ENCODE measurements at places on chromosomes 7 and 10. TPM values are rescaled to one million over a fixed set of nuclear protein-coding genes. Genes with fewer than 3 reads are reported as not detected.

- no peaks in the 10 kb centered on the region for H3K36me3 ChIP-seq
- H3K27me3 ChIP-seq: peaks cover 6% of the 10 kb centered on the region
- no peak for DNase-seq
- no peaks in the 10 kb centered on the region for H3K4me1 ChIP-seq
Measured at GRCh38 chr10:118255355-118255754, 86.8 kb downstream of the FAM204A start.

GRCh38 chr7:143216151-143216550 is 5.7 kb upstream of the TAS2R40 start:
- H3K27me3 ChIP-seq: peaks cover 4% of the 10 kb centered on the region
- H3K4me1 ChIP-seq: no peaks in the 10 kb centered on the region
- H3K4me3 ChIP-seq: no peak overlapping the region
- no peak overlapping the region for H3K27ac ChIP-seq
- DNase-seq: no peak
- H3K36me3 ChIP-seq: no peaks in the 10 kb centered on the region

DNA sequence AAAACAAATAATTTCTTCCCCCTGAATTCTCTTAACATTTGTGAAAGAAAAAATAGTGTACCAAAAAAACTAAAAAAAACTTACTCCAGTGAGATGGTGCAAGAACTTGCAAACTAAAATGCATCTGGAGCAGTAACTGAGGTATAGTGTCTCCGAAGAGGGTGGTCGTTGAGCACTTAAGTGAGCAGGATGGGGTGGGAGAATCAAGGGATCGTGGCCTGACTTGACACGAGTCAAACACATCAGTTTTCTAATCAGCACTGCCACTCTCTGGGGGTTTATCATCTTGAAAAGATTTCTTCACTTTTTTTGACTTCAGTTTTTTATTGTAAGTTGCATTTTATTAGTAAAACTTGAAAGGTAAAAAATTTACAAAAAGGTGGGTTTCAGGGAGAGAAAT is 2.5 kb downstream of the ZNF273 start:
- no peak overlapping the region for H3K27ac ChIP-seq
- DNase-seq: no peak
- H3K4me1 ChIP-seq: peaks cover 6% of the 10 kb centered on the region

DNA sequence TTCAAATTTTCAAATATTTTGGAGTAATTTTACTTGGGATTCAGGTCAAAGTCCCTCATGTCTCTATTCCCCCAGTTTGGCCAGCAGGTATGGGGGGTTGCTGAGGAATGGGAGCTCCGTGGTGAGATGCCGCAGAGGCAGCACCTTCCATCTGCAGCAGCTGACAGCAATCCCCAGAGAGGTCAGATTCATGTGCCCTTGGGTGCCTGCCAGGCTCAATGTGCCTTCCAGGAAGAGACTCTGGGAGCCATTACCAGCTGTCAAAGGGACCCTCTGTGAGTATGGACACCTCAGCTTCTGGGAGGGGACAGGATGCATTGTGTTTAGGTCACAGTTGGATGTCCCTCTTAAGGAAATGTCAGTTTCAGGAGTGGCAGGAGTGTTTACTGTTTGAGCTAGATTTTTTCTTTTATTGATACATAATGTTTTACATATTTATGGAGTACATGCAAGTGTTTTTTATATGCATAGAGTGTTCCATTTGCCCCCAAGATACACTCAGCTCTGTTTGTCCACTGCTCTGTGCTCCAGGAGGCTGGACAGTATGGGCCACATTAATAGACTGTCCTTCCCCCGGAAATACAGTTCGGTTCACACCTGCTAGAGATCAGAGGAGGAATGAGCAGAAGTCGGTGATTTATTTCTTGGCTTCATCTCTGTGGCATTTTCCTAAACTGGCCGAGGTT is 75.3 kb upstream of the GRB10 start:
- H3K27ac ChIP-seq: no peak overlapping the region
- H3K4me1 ChIP-seq: no peaks in the 10 kb centered on the region

DNA sequence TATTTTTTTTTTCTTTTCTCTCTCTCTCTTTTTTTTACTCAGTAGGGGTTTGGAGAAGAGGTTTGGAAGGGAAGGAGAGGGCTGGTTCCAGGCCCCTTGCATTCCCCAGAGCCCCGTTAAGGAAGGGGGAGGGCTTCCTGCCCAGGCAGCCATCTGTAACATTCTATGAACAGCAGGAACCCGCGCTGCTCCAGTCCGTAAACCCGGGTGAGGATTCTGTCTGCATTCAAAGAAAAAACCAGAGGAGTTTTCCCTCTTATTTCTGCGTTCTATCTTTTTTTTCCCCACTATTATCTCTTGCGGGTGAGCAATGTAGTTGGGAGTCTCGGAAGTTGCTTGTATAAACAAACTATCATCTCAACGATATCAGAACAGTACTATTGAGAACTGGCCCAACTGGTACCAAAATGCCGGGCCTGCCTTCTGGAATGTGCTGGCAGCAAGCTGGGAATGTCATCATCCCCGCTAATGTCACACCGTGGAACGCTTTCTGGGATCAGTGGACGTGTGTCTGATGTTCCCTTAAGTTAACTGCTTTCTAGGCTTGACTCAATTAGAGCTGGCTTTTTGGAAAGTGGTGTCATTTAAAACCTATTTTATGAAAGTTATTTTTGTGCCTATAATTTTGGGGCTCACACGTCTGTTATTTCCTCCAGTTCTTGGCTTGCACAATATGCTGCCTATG is 153.1 kb upstream of the MEOX2 start:
- peak overlapping the region; percentile 57 for H3K27ac ChIP-seq
- peak; percentile 66 for DNase-seq
- no peaks in the 10 kb centered on the region for H3K36me3 ChIP-seq
- H3K4me1 ChIP-seq: no peaks in the 10 kb centered on the region

- H3K27ac ChIP-seq: no peak overlapping the region
- no peaks in the 10 kb centered on the region for H3K36me3 ChIP-seq
- no peaks in the 10 kb centered on the region for H3K27me3 ChIP-seq
- peak; percentile 75 for DNase-seq
- peaks cover 13% of the 10 kb centered on the region for H3K4me1 ChIP-seq
- H3K4me3 ChIP-seq: no peak overlapping the region
Measured at GRCh38 chr7:105664816-105665525, 83.7 kb upstream of the EFCAB10 start.

GRCh38 chr7:100016215-100016901 is 962 bp downstream of the ZKSCAN1 start:
- H3K27ac ChIP-seq: peak overlapping the region; percentile 82
- peaks cover 9% of the 10 kb centered on the region for H3K4me1 ChIP-seq
- H3K36me3 ChIP-seq: peaks cover 7% of the 10 kb centered on the region
- no peak for DNase-seq

DNA sequence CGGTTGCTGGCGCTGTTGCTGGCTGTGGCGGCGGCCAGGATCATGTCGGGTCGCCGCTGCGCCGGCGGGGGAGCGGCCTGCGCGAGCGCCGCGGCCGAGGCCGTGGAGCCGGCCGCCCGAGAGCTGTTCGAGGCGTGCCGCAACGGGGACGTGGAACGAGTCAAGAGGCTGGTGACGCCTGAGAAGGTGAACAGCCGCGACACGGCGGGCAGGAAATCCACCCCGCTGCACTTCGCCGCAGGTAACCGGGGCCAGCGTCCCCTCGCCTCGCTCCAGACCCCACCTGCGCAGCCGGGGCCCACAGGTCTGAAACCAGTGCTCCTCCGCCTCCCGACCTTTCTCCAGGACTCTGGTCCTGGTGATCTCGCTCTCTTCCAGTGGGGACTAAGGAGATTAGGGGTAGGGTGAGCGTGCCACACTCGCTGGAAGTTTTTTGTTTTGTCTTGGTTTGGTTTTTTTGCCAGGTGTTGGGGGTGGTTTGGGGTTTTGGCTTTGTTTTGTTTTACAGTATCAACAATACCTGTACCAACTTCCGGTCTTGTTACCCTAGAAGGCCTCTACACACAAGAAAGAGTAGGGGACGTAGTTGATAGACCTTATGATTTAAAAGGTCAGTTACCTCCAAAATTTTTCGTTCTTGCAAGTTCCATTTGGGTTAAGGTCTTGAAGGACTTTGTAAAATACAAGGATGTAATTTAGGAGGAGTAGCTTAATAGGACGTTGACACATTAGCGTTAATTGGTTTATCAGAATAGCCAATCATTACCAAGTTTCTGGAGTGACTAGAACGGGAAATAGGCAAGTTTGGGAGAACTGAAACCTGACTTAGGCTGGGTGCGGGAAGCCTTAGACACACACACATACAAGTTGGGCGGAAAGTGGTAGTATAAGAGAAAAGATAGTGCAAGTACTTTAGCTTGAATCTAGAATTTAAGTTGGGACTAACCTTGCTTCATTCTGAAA is 704 bp downstream of the TNKS2 start:
- no peaks in the 10 kb centered on the region for H3K36me3 ChIP-seq
- no peaks in the 10 kb centered on the region for H3K4me1 ChIP-seq
- no peaks in the 10 kb centered on the region for H3K27me3 ChIP-seq
- H3K27ac ChIP-seq: peak overlapping the region; percentile 95
- peak overlapping the region; percentile 77 for H3K4me3 ChIP-seq

DNA sequence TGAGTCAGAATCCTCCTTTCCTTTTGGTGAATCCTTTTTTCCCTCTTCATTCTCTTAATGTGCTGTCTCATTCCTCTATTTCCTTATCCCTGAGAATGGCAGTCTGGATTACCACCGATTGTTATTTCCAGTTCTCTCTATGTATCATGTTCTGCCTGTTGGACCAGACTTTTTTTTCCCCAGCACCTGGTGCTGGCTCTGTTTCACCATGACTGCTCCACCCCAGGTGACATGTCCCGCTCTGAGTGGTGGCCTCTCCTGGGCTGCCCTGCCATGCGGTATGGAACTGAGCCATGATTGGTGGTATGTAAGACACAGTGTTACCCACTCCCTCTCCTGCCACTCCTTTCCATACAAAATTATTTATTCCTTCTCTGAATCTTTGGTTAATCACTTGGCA is 399.9 kb downstream of the GATA3 start:
- no peaks in the 10 kb centered on the region for H3K27me3 ChIP-seq
- H3K36me3 ChIP-seq: no peaks in the 10 kb centered on the region
- no peak overlapping the region for H3K27ac ChIP-seq
- H3K4me3 ChIP-seq: no peak overlapping the region
- H3K4me1 ChIP-seq: no peaks in the 10 kb centered on the region
- DNase-seq: no peak

DNA sequence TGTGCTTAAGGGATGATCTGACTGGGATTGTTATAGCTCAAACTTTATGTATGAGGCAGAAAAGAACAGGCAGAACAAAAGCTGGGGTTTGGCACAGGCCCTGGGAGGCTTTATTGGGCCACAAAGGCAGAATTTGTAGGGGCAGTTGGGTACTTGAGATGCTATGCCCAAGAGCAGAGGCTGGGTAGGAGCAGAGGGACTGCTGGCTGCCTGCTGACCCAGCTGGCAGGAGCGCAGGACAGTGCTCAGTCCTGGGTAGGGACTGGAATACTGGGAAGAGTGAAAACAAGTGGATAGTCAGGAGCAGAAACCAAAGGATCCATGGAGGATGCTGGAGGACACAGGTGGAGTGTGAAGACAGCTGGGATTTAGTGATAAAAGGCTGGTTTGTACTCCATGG is 75.7 kb downstream of the CCDC3 start:
- peaks cover 2% of the 10 kb centered on the region for H3K36me3 ChIP-seq
- no peaks in the 10 kb centered on the region for H3K4me1 ChIP-seq
- DNase-seq: no peak
- H3K27ac ChIP-seq: no peak overlapping the region

- no peaks in the 10 kb centered on the region for H3K27me3 ChIP-seq
- H3K4me3 ChIP-seq: no peak overlapping the region
- no peak for DNase-seq
- H3K4me1 ChIP-seq: no peaks in the 10 kb centered on the region
- no peaks in the 10 kb centered on the region for H3K36me3 ChIP-seq
Measured at GRCh38 chr10:132511121-132512051, 26.2 kb upstream of the INPP5A start.

DNA sequence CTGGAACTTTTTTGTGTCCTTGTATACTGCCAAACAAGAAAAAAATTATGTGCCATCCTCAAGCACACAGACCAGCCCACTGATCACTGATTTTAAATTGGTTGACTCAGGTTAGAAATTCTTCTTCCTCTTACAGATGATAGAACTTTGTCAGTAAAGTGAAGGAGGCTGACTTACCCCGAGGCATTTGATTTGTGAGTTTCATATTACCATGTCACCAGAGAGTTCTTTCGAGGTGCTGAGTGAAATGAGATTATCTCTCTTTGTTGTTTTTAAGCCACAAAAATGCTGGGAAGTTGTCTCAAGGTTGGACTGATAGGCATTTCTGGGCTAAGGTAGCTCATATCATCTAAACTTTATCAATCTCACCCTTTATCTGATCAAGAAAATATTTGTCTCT is 78.8 kb upstream of the FAM180A start:
- peaks cover 7% of the 10 kb centered on the region for H3K4me1 ChIP-seq
- peaks cover 6% of the 10 kb centered on the region for H3K27me3 ChIP-seq
- no peaks in the 10 kb centered on the region for H3K36me3 ChIP-seq
- H3K4me3 ChIP-seq: no peak overlapping the region

DNA sequence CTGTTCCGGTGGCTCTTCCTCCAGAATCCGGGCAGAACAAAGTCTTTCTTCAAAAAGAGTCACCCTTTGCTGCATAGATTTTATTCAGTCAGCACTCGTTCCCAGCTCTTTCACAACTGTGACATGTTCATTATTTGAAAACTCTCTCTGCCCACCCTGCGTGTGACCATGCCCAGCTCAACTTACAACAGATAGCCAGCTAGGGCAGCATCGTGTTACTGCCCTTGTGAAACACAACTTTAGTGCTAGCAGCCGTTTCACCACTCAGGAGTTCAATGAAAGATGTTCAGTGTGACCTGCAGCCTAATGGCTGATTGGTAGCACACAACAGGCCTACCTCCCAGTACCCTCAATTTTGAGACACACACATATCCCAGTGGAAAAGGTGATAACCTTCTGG is 57.9 kb downstream of the ZNF438 start:
- H3K27me3 ChIP-seq: no peaks in the 10 kb centered on the region
- no peak for DNase-seq
- H3K4me1 ChIP-seq: no peaks in the 10 kb centered on the region
- no peak overlapping the region for H3K27ac ChIP-seq
- no peaks in the 10 kb centered on the region for H3K36me3 ChIP-seq

SOSTDC1 gene
- total RNA-seq: 6.2 TPM

HKDC1 gene
- 0.08 TPM for total RNA-seq

ACSL5 gene
- total RNA-seq: not detected

ANKRD1 gene
- 2.6 TPM for total RNA-seq

EPHB6 gene
- 0.10 TPM for total RNA-seq

PRLHR gene
- not detected for total RNA-seq

MMD2 gene
- total RNA-seq: not detected

EBLN1 gene
- total RNA-seq: not detected

IQCE gene
- total RNA-seq: 5.1 TPM

GNAT3 gene
- not detected for total RNA-seq

Data from SJCRH30 (cell line).